Stimulated activated CD8-positive, alpha-beta memory T cell treated with anti-CD3 and anti-CD28 coated beads, Interleukin-7, amount 100 ng/mL, for 1 hour (primary cell): ENCODE measurements at places on chromosomes 1 and 21.

DNA sequence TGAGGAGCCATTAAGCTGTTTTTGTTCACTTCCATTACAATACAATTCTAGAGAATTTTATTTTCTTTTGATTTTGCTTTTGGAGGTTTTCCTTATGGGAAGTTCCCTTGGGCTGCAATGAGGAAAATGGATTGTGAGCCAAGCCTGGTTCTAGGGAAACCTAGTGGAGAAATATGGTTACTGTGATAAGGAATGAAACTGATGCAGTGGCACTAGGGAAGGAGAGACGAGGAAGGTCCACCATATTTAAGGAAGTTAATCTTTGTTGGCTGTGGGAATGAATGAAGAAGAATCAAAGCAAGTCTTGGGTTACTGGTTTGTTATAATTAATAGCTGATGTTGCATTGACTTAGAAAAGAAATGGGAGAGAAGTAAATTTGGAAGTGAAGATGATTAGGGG, 28.4 kb downstream of the CHML start:
- DNase-seq: no peak

DNA sequence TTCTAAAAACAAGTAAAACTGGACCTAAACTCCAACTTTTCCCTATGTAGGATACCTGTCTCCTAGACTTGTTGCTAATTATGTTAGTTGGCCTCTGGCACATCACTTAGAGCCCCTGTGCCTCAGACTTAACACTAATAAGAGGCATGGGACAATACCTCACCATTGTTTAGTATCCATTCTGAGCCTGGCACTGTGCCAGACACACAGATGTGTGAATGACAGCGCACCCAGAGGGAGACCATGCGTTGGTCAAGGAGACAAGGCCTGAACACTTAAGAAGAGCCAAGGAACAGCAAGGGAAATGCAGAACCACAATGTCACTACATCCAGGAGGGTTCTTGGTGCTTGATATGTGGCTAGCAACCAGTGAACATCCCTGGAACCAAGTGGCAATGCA, 189.1 kb downstream of the FGGY start:
- DNase-seq: no peak

- DNase-seq: no peak
These were observed 26.5 kb downstream of the RERE start for GRCh38 chr1:8790987-8791386.

GRCh38 chr21:28261298-28261697, 731.4 kb downstream of the LTN1 start:
- no peak for DNase-seq

DNA sequence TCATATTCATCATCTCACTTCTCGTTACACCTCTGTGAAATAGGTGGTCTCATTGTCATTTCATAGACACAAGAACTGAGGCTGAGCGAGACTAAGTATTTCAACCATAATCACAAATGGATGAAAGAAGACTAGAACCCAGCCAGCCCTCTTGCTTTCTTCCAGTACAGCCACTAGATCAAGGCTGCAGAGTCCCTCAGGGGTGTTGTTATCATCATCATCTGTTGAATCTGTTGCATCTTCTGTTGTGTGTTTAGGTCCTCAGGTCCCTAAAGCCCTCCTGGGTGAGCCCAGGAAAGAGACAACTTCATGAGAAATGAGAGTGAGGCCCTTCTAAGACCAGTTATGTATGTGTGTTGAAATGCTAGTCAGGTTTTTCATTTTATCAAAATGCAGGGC, 86.6 kb upstream of the ZNF326 start:
- DNase-seq: no peak

GRCh38 chr1:94866164-94866807, 46.1 kb downstream of the SLC44A3 start:
- DNase-seq: no peak

- no peak for DNase-seq
These were observed 234.6 kb upstream of the JUN start for GRCh38 chr1:59018446-59018845.

DNA sequence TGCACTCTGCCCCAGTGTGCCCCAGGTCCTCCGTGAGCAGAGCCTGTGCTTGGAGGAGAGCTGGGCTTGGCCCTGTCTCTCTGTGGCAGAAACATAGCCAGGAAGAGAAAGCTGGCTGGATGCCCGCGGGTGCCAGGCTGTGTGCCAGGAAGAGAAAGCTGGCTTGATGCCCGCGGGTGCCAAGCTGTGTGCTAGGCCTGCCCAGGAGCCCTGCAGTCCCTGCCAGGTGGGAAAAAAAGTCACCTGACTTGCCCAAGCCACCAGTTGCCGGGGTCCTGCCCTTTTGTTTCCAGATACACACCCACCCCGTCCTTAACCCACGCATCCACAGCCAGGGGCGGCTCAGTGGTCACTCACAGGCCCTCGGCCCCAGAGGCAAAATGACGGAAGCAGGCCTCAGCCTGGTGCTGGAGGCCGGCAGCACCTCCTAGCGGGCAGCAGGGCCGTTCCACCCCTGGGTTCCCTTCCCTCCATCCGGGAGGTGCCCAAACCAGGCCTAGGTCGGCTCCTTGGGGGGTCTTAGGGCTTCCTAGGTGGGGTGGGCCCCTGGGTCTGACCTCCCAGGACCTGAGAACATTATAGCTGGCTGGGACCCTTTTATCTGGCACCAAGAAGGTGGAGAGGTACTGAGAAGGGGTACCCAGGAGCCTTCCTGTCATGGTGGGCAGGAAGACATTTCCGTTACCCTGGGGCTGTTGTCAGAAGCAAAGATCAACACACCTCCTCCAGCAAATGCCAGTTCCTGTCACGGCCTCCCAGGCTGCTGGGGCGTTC, 9.1 kb downstream of the ITGB2 start:
- no peak for DNase-seq
